Bladder microvascular endothelial cell (primary cell): ENCODE measurements at places on chromosomes 4 and X. TPM values are rescaled to one million over a fixed set of nuclear protein-coding genes. Genes with fewer than 3 reads are reported as not detected.

The DCAF4L1 gene
- total RNA-seq = under 0.01 and 0.19 TPM in 2 replicates

The PRRG1 gene
- 18.8 and 42.5 TPM in 2 replicates for total RNA-seq

The MAGEA8 gene
- not detected in 2 replicates for total RNA-seq

The GYPE gene
- 0.16 and 0.44 TPM in 2 replicates for total RNA-seq

The ACSL1 gene
- total RNA-seq = 8.2 and 10.8 TPM in 2 replicates

The HPGDS gene
- not detected in 2 replicates for total RNA-seq

The HSFX3 gene
- total RNA-seq = not detected in 2 replicates

The CLGN gene
- 0.38 and 0.81 TPM in 2 replicates for total RNA-seq

The AR gene
- total RNA-seq = 0.49 and 0.63 TPM in 2 replicates

The CNOT6L gene
- total RNA-seq = 30.9 and 46.2 TPM in 2 replicates
